ENCODE measurements at places on chromosomes 4 and X. TPM values are rescaled to one million over a fixed set of nuclear protein-coding genes. Genes with fewer than 3 reads are reported as not detected.

AP1AR gene
- total RNA-seq: 48.1 TPM

CHRNA9 gene
- total RNA-seq: 0.50 TPM

MAGEA9 gene
- not detected for total RNA-seq

SMARCA1 gene
- total RNA-seq: 119 TPM

GLUD2 gene
- total RNA-seq: 15.2 TPM

ZFX gene
- 74.0 TPM for total RNA-seq

GUCY2F gene
- total RNA-seq: not detected

VCX2 gene
- not detected for total RNA-seq

PLP1 gene
- 1.8 TPM for total RNA-seq

TAF1 gene
- total RNA-seq: 19.2 TPM

YIPF6 gene
- 45.5 TPM for total RNA-seq

RFC1 gene
- 44.0 TPM for total RNA-seq

HPSE gene
- total RNA-seq: 1.7 TPM

PF4V1 gene
- not detected for total RNA-seq

MAGEE2 gene
- total RNA-seq: not detected

Data from hepatocyte (in vitro differentiated cells).